ENCODE measurements at places on chromosomes 2 and 18. TPM values are rescaled to one million over a fixed set of nuclear protein-coding genes. Genes with fewer than 3 reads are reported as not detected.

NT5C1B gene
- not detected for total RNA-seq

IL36B gene
- total RNA-seq = not detected

MTA3 gene
- total RNA-seq = 58.9 TPM

EVX2 gene
- total RNA-seq = 0.12 TPM

FSHR gene
- not detected for total RNA-seq

ATP6V1B1 gene
- not detected for total RNA-seq

RGPD4 gene
- not detected for total RNA-seq
